MCF 10A (cell line): ENCODE measurements at places on chromosomes 2 and 18.

DNA sequence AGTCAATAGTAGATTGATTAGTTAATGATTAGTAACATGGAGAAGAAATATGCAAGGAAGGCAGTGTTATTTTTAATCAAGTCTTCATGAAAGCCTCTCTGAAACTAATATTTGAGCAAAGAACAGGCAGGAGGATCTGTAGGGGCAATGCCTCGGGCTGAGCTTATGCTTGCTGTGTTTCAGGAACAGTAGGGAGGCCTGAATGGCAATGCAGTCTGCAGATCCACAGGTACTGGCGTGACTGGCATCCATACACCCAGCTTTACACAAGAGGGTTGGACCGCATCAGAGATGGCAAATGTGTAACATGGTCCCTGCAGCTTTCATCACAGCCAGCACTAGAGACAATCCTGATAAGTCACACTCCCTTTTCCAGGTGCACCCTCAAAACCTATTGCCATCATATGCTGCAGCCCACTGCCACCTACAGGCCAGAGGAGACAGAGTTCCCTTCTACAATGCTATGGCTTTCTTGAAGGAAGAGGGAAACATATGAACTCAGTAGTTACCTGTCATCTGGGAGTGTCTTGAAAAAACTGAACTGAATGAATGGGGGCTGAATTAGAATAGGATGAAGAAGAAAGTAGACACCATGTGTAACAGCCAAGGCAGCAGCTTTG lies 582.4 kb upstream of the RAB6C start:
- peak; percentile 43 for DNase-seq

DNA sequence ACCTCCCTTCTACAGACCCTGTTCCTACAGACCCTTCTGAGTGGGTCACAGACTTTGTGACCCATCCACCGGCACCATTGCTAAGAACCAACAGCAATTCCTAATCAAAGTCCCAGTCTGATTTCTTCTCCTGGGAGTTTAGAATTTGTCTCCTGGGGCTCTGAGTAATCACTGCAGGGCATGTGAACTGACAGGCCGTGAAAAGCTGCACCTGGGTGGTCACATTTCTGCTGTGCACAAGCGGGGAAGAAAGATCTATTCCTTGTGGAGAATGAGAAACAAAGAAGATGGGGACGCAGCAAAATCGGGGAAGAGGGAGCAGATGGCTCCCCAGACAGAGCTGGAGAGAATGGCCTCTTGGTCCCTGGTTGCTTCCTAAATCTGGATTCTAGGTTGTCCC lies 151.0 kb downstream of the ARL4C start:
- DNase-seq: no peak

DNA sequence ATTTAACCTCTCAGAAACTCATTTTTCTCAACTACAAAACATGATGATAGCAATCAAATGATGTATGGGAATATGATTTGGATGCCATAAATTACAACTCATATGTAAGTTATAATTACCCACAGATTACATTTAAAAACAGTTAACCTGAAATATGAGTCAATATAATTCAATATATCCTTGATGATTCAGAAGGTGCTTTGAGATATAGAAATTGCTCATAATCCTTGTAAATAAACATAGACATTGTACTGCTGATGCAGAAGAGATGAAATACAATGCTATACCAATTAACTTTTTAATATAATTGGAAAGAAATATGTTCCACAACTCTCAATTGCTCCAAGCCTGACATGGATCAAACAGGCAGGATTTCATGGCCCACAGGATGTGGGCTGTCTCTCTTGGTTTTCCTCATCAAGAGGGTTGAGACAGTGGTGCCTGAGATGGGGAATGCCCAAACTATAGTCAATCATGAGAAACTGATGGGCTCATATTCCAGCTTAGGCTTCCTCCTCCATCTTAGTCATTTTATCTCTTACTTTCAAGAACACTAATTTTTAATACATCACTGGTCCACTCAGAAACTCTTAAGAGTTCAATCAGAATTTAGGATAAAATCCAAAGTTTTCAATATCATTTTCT lies 49.4 kb downstream of the NCKAP5 start:
- no peak for DNase-seq

DNA sequence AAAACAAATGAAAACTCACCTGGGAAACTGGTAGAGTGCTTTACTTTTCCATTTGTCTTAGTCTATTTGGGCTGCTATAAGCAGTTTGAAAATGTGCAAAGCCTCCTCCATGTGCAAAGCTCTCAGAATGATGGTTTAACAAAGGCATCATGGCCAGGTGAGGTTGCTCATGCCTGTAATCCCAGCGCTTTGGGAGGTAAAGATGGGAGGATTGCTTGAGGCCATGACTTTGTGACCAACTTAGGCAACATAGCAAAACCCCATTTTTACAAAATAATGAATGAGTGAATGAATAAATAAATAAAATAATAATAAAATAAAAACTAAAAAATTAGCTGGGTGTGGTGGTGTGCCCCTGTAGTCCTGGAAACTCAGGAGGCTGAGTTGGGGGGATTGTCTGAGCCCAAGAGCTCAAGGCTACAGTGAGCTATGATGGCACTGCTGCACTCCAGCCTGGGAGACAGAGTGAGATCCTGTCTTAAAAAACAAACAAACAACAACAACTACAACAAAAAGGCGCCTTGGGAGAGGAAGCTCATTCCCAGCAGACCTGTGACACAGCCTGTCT lies 71.8 kb downstream of the MYCN start:
- no peak for DNase-seq

GRCh38 chr2:198659096-198659870 lies 798.5 kb downstream of the SATB2 start:
- DNase-seq: no peak

- DNase-seq: peak; percentile 88
Measured at GRCh38 chr2:20067992-20068584, 16.7 kb upstream of the LAPTM4A start.

GRCh38 chr2:156306821-156307220 lies 25.7 kb downstream of the NR4A2 start:
- DNase-seq: no peak

GRCh38 chr2:158178646-158179045 lies 77.0 kb downstream of the UPP2 start:
- no peak for DNase-seq

- no peak for DNase-seq
Measured at GRCh38 chr18:56649996-56650395, 1.2 kb upstream of the WDR7 start.

DNA sequence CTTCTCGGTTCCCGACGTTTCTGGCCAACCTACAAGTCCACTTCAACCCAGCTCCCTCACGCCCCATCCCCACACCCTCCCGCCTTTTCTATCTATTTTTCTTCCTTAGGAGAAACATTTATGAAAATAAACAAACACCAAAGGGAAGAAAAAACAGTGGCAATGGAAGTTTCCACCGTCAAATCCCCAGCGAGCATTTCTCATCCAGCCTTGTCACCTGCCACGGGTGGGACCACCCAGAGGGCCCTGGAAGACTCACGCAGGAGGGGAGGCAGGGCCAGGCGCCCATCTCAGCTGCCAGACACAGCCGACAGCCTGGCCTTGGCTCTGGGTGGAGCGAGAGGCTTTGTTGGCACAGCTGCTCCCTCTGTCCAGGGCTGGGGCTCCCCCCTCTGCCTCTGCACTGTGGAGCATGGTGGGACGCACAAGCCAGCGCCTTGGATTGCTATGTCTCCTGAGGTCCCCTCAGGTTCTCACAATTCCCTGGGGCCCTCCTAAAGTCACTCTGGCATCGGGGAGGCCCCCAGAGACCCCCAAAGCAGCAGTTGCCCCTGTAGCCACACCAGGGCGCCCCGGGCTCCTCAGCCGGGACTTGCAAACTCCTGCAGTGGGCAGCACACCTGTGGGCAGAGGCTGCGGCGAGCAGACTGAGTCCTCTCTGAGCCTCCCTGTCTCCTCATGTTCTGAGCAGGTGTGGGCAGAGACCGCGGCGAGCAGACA lies 395.7 kb upstream of the SALL3 start:
- no peak for DNase-seq

DNA sequence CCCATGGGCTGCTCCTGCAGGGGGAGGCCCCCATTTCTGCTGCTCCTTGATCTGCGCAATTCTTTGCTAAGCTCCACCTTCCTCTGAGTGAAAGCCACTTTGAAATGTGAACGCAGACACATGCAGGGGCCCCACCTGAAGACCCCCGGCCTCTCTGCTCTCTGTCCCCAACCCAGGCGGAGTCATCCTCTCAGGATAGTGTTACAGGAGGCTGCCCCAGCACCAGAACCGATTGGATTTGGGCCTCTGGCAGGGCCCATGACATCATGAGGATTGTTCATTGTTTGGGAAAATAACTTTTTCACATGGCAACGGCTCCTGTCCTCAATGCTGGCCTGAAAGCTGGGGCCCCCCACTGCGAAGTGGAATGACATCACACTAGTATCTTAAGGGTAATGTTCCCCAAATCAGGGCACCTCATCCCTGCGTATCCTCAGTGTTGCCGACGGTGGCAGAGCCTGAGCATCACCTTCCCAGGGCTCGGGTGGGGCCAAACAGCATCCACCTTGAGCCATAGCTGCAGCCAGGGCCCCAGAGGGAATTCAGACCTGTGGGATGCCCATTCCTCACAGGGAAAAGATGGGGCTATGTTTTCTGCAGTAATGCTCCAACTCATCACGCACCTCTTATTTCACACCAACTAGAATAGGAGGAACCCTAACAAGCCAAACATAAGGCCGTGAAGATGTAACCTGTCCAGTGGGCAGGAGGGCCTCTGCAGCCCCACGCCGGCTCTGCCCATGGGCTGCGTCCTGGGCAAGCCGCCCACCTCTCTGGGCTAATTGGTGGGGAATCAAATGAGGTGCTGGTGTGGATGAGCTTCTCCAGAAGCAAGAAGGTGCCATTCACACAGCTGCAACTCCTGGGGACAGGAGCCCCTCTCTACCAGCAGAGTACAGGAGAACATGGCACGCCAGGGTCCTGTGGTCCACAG lies 2.7 kb upstream of the ERFE start:
- no peak for DNase-seq

- DNase-seq: peak; percentile 39
Measured at GRCh38 chr18:26468931-26469340, 79.4 kb downstream of the KCTD1 start.

DNA sequence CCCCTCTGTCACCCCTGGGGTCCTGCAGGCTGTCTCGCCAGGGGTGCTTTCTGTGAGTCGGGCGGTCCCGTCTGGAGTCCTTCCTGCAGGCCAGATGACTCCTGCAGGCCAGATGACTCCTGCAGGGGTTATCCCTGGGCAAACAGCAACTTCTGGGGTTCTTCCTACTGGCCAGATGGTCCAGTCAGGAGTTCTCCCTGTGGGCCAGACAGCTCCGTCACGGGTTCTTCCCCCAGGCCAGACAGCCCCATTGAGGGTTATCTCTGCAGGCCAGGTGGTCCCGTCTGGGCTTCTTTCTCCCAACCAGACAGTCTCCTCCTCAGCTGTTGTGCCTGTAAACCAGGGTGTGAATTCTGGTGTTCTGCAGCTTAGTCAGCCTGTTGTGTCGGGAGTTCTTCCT lies 27.6 kb downstream of the ADNP2 start:
- DNase-seq: no peak

DNA sequence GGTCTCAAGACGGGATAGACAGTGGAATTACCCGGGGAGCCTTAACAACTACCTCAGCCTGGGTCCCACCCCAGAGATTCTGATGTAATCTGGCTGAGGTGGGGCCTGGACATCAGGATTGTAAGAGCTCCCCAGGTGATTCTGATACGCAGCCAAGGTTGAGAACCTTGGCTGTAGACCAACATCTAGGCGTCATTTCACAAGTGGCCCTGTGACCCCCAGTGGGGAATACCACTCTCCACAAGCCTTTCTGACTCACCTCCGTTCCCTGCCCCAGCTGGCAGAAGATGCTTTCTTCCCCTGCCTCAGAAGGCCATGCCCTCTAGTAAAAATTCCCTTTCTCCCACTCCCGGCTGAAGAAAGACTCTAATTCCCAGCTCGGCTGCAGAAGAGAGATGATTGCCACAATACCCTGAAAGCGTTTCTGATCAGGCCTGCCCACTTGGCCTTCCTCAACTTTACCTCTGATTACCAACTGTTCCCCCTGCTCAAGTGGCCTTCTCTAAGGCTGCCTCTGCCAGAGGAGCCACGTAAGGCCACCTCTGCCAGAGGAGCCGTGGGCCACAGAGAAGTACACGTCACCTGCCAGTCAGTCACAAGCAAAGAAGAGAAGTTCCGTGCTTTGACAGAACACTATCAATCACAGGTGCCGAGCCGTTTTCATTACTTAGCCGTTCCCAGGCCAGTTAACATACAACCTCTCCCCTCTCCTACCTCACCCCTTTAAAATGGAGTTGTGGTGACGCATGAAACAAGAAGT lies 116.8 kb upstream of the PKDCC start:
- DNase-seq: peak; percentile 97

GRCh38 chr2:116809109-116809508 lies 1005.4 kb upstream of the DDX18 start:
- DNase-seq: peak; percentile 25

DNA sequence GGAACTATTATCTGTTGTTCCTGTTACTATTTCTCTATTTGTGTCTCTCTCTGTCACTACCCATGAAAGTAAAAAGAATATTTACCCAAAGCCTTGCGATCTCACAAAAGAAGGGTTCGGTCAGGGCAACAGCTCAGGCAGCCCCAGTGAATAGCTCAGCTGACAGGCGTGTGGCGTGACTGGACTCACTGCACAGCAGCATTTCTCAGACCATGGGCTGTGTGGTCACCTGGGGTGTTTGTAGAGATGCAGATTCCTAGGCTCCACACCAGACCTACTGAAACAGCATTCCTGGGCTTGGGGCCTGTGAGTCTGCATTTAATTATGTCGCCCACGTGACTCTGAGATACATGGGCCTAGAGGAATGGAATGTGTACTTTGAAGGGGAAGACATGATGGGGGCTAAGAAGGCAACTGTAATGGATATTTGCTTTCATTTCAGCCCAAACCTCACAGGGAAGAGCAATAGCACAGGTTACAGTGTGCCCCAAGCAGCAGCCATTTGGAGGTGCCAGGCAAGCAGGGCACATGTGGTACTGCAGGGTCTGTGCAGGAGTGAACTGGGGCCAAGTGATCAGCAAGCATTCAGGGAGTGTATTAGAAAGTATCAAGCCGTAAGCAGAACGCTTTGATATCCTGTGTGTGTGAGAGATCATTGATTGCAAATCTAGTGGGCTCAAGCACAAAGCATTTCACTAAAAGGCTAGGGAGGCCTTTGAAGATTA lies 90.4 kb upstream of the RBMS1 start:
- DNase-seq: no peak

GRCh38 chr2:187566266-187566665 lies 12.0 kb upstream of the TFPI start:
- no peak for DNase-seq

- DNase-seq: no peak
Measured at GRCh38 chr18:11136241-11136640, 13.1 kb downstream of the PIEZO2 start.

- DNase-seq: peak; percentile 64
Measured at GRCh38 chr2:153043385-153043784, 325.0 kb downstream of the ARL6IP6 start.

- no peak for DNase-seq
Measured at GRCh38 chr2:133475610-133476009, 92.7 kb downstream of the NCKAP5 start.
